Stimulated activated CD8-positive, alpha-beta memory T cell treated with anti-CD3 and anti-CD28 coated beads, Interleukin-2, amount 100 ng/mL, for 48 hours (primary cell): ENCODE measurements at places on chromosomes 5 and 9.
A peak's percentile ranks its signal among the peaks of the same experiment; 100 is the strongest.

DNA sequence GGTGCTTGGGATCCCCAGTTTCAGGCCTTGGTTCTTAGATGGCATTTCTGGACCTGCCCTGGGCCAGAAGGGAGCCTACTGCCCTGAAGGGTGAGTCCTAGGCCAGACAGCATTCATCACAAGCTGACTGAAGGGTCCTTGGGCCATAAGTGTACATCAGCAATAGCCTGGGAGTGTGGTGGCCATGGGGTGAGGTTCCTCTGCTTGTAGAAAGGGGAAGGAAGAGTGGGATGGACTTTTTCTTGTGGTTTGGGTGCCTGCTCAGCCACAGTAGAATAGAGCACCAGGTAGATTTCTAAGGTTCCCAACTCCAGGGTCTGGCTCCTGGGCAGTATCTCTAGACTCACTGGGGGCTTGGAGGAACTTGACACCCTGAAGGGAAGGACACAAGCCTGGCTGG is 95.2 kb upstream of the PHF24 start:
- no peak for DNase-seq

DNA sequence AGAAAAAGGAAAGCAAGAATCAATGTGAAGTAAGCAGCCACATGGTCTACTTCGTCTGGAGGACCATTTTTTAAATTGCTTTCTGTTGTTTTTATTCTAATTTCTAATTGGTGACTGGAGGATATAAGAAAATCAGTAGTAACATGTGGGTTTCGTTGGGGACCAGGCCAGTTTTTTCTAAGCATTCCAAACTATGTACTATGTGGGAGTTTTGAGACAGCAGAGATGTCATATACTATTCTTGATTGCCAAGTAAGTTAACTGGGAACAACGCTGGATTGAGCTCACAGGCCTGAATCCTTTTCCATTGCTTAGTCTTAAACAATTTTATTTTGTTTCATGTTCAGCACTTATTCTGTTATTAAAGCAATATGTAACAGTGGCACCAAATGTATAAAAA is 225.7 kb downstream of the TMEM167A start:
- no peak for DNase-seq

DNA sequence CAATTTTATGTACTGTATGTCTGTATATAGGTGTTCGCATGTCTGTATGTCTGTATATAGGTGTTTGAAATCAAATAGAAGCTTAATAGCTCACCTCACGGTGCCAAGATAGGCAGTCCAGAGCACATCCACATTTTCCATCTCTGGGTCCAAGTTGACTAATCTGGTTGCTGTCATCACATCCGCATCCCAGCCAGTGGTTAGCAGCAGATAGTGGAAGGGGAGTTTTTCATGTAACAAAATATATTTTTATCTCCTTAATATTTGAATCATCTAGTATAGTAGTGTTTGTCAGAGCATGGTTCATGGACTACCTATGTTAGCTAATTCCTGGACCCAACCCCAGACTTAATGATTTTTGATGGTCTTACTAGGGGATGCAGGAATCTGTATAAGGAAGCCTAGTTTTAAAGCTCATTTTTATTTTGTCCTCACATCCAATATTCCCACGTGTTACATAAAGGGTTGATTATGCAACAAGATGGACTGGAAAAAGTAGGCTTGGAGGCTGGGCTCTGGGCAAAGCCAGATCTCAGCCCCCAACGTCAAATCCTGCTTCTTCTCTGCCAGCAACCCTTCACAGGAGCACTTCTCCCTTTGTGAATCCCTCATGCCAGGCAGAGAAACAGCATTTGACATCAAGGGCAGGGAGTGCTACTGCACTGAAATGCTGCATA is 219.7 kb downstream of the ZSWIM6 start:
- DNase-seq, result no peak

DNA sequence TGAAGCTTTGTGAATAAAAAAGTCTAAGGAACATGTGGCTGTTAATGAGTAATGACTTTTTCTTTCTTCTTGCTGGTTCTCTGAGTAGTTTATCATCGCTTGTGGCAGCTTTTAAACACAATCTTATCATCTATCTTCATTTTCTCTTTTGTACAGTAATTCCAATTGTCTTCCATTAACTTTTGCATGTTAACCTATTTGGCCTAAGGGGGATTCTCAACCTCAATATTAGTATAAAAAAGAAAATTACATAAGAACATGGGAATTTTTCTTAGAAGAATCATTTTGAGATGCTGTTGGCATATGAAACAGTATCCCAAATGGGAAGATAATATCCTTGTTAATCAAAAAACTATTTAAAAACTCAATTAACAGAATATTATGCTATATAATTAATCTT is 179.7 kb upstream of the GPR151 start:
- DNase-seq, result no peak

DNA sequence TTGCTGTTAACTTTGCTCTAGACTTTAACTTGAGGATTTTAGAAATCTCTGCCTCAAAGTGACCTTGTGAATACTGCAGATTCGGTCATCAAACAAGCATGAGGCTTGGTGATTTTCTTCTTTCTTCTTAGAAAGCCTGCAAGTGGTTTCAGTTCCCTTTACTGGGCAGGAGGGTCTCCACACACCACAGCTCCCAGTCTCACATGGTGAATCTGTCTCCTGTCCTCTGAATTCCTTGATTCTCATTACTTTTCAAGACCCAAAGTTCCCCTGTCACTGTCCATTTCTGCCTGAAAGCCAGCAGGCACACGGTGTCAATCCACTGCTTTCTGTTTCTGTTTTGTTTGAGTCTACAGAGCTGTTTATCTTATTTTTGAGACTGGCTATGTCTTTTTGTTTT is 14.1 kb downstream of the HSPB3 start:
- no peak for DNase-seq

DNA sequence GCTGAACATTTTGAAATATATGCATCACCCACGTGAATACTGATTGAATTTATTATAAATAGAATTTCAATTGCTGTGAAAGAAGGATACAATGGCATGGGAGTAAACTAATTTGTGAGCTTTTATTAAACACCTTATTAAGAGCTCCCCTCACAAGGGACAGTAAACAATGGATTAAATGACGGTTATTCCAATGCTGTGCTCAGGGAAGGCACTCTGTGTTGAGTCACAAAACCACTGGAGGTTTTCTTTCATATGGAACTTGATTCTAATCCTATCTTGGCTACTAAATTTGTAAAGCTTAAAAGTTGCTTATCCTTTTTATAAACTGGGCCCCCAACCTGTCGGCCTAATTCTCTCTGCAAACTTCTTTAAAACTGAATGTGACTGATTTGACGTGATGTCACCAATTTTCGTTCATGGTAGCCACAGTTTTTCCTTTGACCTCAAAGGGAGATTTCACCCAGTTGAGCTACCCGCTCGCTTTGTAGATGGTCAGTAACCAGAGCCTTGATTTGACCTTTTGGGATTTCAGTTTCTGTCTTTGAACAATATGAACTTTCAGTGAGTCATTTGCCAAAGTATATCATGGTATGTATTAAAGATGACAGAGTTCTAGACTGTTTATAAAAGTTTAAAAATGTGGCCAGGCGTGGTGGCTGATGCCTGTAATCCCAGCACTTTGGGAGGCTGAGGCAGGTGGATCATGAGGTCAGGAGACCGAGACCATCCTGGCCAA is 61.3 kb upstream of the PIK3R1 start:
- no peak for DNase-seq

DNA sequence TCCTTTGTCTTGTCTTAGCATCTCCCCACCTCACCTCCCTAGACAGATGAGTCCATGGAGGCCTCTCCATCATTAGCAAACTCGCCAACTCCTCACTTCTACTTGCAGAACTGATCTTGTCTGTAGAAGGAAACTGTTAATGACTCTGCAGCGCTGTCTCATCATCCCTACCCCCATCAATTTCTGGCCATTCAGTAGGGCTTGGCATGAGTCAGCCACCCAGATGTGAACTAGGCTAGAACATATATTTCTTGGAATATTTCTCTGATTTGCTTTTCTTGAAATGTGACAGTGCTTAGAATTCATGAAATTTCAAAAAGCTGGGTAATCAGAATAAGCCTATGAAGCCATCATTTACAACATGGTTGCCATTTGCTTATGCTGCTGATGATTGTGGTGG is 1125.0 kb upstream of the DMAC1 start:
- no peak for DNase-seq

- no peak for DNase-seq
Observed at GRCh38 chr5:125196481-125197111, 450.2 kb upstream of the ZNF608 start.

DNA sequence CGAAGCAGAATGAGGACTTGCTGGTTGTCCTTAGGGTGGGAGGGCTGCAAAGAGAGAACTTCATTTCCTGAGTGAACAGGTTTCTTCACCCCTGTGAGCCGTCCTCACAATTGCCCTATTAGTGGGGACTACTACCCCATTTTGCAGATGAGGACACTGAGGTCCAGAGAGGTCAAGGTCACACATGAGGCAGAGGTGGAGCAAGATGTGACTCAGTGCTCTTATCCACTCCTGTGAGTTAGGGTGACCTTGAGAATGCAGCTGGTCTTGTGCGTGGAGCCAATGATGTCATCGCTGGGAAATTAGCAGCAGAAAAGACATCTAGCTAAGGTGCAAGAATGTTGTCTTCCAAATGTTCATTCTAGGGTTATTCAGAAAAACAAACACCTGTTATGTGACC is 26.9 kb downstream of the GPRIN1 start:
- DNase-seq, result no peak

DNA sequence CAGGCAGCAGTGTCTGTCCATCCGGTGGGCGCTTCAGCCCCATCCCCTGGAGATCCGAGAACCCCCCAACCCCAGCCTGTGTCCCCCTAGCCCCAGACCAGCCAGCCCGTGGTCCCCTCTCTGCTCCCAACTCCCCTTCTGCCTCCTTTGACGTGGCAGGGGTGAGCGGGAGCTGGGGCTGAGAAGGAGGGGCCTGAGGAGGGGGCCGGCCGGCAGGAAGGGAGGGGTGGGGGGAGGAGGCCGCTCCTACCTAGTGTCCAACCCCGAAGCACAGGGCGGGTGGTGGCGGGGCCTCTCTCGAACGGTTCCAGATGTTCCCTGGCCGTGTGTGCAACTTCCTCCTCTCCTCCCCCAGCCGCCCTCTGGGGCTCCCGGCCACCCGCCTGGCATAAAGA is 31.0 kb downstream of the GOLGA2 start:
- DNase-seq, result no peak

GRCh38 chr5:168104811-168105481 is 186.5 kb upstream of the WWC1 start:
- DNase-seq, result no peak

GRCh38 chr9:37566716-37567115 is 9.5 kb downstream of the FBXO10 start:
- DNase-seq, result no peak

- no peak for DNase-seq
Observed at GRCh38 chr5:81556809-81557208, 162.9 kb upstream of the ACOT12 start.

DNA sequence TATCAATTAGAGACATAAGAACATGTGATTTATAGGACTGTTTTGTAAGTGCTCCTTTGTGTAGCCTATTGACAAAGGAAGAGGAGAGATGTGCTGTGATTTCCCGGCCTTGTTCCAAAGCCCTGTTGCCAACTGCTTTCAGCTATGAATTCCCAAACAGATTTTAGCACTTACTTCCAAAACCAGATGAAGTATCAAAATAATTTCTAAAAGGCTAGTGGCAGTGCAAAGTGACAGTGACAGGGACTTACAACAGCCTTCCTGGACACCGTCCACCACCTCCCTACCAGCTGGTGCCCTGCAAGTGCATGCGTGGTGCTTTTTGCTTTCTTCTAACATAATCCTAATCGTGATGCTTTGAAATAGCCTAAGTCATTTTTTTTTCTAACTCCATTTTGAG is 254.1 kb upstream of the ACTBL2 start:
- DNase-seq, result no peak

GRCh38 chr9:96015876-96016686 is 140.6 kb downstream of the ERCC6L2 start:
- no peak for DNase-seq

DNA sequence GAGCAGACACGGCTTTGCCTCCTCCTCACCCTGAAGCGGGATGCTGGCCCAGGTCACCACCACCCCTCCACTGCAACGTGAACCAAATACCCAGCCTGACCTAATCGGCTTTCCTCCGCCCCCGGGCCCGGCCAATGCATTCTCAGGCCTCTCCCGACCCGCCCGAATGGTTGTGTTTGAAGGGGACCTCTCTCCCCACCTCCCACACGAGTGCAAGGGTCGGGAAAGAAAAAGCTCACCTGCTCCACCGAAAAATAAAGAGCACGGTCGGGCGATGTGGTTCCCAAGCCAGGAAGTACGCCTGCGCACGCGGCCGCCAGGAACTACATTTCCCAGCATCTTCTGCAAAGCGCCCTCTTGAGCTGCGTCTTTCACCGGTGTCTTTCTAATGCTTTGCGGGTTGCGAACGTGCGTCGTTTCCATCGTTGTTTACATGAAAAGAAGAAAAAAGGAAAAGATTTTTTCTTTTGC is at the start of gene ZNF883:
ZNF883 (minus strand) TSS at position 282 of the 471 bp plus-strand sequence.
- DNase-seq, result peak; percentile 9

DNA sequence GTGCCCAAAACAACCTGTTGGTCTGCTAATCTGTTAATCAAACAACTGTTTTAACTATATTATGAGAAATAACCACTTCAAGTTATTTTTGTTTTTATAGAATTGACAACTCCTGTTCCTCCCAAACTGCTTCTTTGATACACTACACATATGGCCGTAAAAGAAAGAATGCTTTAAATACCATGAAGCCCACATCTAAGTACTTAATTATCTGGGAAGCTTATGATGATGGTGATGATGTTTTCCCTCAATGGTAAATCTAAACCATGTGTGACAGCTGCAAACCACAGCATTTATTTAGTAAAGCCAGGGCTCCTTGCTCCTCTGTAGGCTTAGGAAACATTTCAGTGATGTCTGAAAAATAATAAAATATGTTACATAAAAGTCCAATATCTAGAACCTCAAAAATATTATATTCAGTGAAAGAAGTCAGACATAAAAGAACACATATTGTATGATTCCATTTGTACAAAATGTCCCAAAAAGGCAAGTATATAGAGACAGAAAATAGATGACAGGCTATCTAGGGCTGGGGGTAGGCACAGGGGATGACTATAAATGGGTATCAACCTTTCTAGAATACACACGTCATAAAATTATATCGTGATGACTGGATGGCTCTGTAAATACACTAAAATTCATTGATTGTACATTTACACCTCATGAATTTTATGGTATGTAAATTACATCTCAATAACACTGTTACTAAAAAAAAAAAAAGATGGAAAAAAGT is 154.1 kb downstream of the EFNA5 start:
- no peak for DNase-seq

GRCh38 chr9:109310486-109310901 is 10.4 kb downstream of the EPB41L4B start:
- DNase-seq, result no peak

- no peak for DNase-seq
Observed at GRCh38 chr9:137315581-137316011, 13.5 kb upstream of the NRARP start.

DNA sequence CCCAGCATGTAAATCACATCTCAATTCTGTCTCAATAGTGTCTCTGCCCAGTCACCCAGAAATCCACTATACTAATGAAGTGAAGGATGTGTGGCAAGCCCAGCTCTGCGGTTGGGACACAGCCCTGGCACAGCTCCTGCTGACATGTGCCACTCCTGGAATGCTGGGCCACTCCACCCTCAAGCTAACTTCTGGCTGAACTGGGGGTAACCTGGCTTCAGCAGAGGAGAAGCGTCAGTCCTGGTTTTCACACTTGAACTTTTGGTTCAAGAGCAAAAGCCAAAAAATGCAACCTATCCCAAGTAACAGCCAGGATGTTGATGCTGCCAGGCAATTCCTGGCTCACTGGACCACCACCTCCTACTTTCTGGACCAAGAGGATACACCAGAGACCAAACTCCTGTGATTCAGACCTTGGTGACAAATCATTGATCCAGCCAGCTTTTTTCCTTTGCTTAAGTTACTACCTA is 86.4 kb downstream of the ARRDC3 start:
- no peak for DNase-seq
